T-cell (primary cell): ENCODE measurements at places on chromosomes 1 and 21.

- DNase-seq, result no peak
Measured at GRCh38 chr1:110488161-110488560, 30.8 kb downstream of the KCNA10 start.

- DNase-seq, result no peak
Measured at GRCh38 chr1:154407198-154408091, 2.3 kb downstream of the IL6R start.

GRCh38 chr1:56973923-56974742, 8.3 kb upstream of the C8B start:
- DNase-seq, result no peak

- DNase-seq, result no peak
Measured at GRCh38 chr1:17080880-17081279, 27.0 kb upstream of the SDHB start.

- no peak for DNase-seq
Measured at GRCh38 chr1:161816201-161816600, 50.1 kb downstream of the ATF6 start.

DNA sequence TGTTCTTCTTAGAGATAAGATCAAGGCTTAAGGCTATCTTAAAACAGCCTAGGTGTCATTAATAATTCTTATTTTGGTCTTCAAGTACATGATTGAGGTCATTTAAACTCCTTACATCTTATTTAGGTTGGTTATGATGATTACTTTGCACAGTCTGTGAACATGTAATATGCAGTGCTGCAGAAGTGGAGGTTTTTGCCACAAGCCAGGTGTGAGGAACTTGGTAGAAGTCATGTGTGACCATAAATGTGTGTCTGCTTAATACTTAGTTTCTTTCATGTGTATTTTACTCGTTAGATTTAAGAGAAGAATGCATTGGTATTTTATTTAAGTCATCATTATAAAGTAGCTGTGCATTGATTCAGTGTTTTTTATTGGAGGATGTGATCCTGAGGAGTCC, 10.1 kb downstream of the ATG4C start:
- no peak for DNase-seq

DNA sequence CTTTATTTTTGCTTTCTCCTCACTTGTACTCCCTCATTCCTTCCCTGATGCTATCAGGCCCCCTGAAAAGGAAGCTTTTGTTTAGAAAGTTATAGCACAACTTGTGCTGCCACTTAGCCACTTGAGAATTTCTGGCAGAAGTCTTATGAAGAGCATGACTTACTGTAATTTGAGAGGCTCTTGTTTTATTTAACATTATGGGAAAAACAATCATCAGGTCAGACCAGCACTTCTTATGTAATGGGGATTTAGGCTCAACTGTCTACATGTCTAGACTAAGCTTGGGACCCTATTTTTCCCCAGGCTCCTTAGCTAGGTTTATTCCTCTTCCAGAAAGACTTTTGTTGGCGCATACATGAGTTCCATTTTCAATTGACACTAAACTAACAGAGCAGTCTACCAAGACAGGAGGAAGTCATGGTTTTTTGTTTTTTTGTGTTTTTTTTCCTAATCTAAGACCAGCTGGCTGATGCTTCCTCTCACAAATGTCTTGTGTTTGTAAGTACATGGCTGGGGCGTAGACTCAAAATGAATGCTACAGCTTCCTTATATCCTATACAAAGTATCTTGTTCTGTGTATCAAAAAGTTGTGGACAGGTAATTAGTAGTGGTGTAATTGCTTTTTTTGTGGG, 31.5 kb downstream of the TNFSF4 start:
- no peak for DNase-seq

DNA sequence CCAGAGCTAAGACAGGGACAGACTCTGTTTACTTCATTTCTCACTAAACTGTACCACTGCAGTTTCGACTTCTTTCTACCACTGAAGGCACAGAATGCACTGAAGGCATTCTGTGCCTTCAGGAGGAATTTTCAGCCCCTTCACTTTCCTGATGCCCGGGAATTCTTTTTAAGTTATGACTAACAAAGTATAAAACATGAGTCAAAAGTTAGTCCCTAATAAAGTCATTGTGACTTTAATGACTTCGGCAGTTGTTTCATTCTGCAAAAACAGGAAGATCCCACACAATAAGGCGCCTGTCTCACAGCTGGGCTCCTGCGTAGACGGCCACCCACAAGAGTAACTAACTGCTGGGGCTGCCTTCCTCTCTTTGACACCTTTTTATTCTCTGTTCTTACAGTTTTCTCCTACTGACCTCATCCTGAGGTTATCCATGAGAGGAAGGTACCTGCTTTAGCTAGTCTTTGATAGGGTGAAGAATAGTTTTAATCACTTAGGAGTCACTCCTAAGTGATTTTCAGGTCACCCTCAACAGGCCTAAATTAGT, 183.9 kb upstream of the SGIP1 start:
- peak; percentile 78 for DNase-seq

DNA sequence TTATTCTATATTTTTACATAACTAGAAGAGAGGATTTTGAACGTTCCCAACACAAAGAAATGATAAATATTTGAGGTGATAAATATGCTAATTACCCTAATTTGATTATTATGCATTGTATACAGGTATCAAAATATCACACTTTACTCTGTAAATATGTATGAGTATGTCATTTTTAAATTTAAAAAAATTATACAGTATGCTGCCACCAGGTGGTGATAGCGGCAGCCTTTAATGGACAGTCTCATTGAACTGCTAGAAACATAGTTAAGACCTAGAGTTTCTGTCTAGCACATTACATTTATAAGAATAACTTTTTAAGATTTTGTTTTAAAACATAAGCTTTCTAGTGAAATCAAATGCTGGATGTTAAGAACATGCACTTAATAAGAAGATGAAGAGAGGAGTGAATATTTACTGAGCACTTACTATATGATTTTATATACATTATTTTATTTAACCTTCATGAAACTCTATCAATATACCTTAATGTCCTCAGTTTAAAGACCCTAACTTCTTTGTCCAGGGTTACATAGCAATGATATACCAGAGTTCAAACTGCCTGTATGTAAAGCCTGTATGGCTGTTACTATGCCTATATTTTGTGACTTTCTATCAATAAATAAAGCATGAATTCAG, 207.1 kb downstream of the NUF2 start:
- no peak for DNase-seq

DNA sequence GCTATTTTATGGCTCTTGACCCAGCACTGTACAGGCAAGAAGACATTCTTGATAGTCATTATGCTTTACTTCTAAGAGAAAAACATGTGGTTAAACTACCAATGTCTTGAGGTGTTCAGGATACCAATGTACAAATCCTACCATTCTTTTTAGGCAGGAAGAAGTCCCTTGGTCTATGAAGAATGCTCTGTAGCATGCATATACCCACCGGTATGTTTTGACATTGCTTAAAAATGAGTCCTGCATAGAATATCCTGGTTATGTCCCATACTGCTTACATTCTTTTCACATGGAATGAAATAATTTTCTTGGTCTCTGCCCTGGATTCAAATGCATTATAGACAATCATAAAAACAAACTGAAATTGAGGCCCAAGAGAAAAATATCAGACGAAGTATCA, 4.8 kb downstream of the KRTAP27-1 start:
- no peak for DNase-seq
